ENCODE measurements at places on chromosomes 2 and 18.

DNA sequence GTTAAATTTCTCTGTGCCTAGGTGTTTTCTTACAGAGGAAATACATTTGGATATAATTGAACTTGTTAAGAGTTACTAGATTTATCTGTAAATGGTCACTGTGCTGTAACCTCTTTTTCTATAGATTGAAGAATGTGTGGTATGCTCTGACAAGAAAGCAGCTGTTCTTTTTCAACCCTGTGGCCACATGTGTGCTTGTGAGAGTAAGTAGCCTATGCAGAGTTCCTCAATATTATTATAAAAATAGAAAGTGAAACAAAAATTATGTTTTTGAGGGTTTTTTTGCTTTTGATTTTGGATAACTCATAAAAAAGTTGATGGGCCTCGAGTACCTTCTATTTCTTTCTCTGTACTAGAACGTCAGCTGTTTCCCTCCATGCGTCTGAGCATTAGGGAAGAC lies 112.4 kb downstream of the MIB1 start:
- DNase-seq, result no peak

DNA sequence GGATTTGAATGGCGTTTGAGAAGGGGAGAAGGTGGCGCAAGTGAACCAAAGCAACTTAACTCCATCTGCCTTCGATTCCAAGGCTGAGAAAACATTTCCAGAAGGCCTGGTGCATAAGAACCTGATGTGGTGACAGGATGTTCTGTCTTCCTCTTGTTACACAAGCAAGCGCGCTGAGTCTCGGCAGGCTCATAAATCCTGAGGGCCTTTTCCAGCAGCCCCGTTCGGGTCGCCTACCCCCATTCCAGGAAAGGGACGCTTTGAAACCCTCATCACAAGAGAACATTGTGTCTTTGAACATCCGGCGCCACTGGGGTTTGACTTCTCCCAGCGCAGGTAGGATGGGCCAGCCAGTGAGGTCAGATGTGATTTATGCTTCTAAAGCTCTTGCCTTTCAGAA lies 403.5 kb downstream of the SETBP1 start:
- no peak for DNase-seq

DNA sequence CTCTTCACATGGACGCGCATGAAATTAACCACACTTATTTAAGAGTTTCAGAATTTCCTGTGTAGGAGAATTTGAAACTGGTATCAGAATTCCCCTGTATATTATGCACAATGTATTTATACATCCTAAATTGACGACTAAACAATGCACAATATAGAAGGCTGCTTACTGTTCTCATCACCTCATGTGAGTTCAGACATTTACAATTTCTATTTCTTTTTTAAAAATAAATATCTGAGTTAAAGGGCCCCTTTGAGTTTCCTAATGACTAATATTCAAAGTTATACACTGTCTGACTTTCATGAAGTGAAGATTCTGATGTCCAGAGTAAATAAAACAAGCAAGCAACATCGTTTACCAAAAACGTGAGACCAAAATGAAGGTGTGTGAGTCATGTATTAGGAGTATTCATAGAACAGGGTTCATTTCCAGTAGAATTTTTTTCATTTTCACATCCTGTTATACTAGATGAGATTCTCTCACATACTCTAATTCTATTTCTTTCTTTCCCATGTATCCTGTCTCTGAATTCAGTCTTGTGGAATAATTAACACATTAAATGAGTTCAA lies 406.2 kb downstream of the NUP35 start:
- DNase-seq, result no peak

DNA sequence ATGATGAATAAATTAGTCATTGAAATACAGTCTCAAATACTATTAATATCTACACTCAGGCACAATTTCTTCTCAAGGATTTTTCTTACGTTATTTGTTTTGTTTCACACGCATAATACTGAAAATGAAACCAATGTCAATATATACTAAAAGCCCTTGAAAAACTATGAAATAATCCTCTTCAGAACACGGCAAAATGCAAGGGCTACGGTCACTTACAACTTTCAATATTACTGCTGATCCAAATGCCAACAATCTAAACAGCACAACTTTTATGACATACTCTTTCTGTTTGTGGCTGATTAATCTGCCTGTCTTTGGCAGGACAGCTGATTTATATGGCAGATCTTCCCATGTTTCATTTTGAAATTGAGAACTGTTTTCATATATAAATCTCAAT lies 68.3 kb downstream of the LRPPRC start:
- DNase-seq, result no peak

DNA sequence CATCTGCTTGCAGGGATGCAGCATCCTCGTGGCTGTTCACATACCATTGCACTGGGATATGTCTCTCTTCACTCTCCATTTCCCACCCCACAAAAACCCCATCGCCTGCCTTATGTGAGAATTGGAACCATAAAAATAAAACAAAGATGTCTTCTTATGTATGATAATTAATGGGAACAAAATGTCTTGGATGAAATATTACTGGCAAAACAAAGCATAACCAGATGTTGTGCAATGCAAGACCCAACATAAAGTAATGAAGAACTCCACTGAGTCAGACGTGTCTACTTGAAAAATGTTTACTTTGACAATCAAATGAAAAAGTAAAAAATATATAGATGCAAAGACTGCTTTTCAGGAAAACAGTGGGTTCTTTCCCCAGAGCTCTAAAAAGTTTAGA lies 611.3 kb upstream of the SYT4 start:
- no peak for DNase-seq

- DNase-seq, result no peak
Observed at GRCh38 chr2:9110893-9111569, 95.6 kb upstream of the ASAP2 start.
